ENCODE measurements at places on chromosomes 4 and X.

DNA sequence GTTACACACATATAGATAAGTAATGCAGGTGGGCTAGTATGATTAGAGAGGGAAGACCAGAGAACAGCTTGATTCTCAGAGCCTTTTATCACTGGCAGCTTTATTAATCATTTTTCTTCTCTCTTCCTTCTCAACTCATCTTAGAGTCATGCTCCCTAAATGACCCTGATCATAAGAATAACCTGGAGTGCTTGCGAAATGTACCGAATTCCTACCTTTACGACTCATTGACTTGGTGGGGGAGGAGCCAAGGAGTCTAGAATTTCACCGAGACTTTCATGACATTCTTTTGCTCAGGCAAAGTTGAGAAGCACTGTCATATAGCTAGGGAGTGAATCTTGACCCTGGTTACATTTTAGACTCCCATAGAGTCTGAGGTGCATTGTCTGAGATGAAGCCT, 298.9 kb upstream of the PUDP start:
- DNase-seq: no peak

- DNase-seq: no peak
Measured at GRCh38 chr4:3212391-3213105, 36.4 kb upstream of the MSANTD1 start.

GRCh38 chr4:176800891-176801534, 8.3 kb upstream of the VEGFC start:
- no peak for DNase-seq

DNA sequence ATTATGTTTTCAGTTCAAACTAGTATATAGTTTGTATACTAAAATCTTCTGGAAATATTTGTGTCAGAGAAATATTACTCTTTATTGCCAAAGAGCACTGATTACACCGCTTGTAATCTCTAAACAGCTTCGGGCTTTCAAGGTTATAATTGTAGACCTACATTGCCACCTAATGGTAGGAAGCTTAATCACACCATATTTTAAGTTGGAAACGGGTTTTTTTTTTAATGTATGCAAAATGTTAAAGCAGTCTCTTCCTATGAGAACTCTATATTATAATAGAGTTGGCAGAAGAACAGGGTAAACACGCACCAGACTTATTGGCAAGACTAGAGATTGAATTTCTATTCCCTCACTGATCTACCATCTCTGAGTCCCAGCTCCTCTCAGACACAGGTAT, 19.5 kb upstream of the NFXL1 start:
- peak; percentile 51 for DNase-seq

GRCh38 chr4:19987746-19988145, 264.0 kb upstream of the SLIT2 start:
- DNase-seq: no peak

DNA sequence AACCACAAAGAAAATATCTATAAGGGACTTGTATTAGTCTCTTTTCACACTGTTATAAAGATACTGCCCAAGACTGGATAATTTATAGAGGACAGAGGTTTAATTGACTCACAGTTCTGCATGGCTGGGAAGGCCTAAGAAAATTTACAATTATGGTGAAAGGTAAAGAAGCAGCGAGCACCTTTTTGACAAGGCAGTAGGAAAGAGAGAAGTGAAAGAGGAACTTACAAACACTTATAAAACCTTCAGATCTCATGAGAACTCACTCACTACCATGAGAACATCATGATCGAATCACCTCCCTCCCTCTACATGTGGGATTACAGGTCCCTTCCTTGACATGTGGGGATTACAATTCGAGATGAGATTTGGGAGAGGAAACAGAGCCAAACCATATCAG, 856.0 kb downstream of the TRAM1L1 start:
- no peak for DNase-seq

- DNase-seq: no peak
Measured at GRCh38 chrX:153525451-153525850, 8.0 kb downstream of the ATP2B3 start.

DNA sequence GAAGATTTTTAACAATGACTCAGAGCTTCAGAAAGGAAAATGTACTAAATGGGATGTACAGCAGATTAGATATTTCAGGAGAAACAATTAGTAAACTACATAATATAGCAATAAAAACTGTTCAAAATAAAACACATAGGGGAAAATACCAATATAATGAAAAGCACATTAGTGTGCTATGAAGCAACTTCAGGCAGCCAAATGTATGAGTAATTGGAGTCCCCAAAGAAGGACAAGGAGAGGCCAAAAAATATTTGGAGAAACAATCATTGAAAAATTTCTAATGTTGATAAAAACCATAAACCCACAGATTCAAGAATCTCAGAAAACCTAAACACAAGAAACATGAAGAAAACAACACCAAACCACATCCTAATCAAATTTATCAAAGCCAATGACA, 129.3 kb upstream of the CHRDL1 start:
- no peak for DNase-seq

GRCh38 chr4:706834-707598, 1.4 kb downstream of the PCGF3 start:
- no peak for DNase-seq

DNA sequence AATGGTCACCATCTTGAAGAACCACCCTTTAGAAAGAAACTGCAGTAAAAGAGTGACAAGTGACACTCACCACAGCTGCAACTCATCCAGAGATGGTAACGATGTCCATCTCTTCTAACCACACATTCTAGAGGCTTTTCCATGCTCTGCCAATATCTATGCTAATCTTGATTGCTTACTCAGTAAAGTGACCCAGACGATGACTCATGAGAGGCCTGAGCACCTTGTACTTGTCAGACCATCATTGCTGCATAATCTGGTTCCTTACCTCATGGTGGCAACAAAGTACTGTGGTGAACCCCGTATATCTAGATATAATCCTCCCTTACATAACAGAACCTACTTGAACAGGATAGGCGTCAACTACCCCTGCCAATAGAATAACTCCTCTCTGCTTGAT, 75.6 kb downstream of the CCNG2 start:
- DNase-seq: no peak

- no peak for DNase-seq
Measured at GRCh38 chr4:78622253-78622979, 70.8 kb downstream of the ANXA3 start.
